Gastroesophageal sphincter (tissue), 4 donors: ENCODE measurements at places on chromosomes 4 and X. TPM values are rescaled to one million over a fixed set of nuclear protein-coding genes. Genes with fewer than 3 reads are reported as not detected.

The TEX11 gene
- not detected for total RNA-seq

The LDOC1 gene
- total RNA-seq, result 7.6 TPM

The FGFR3 gene
- total RNA-seq, result 1.4 TPM

The SEPTIN11 gene
- total RNA-seq, result 112 TPM

The NDST4 gene
- total RNA-seq, result not detected

The HELT gene
- not detected for total RNA-seq

The PGK1 gene
- 301 TPM for total RNA-seq

The FANCB gene
- 0.78 TPM for total RNA-seq

The MGST2 gene
- 53.9 TPM for total RNA-seq

The MAMLD1 gene
- 4.2 TPM for total RNA-seq

The MAGEA10 gene
- total RNA-seq, result not detected

The RENBP gene
- total RNA-seq, result 8.1 TPM

The ARHGAP36 gene
- not detected for total RNA-seq
